Stimulated activated CD4-positive, alpha-beta T cell treated with anti-CD3 and anti-CD28 coated beads, Interleukin-2, amount 100 ng/mL, for 24 hours (primary cell): ENCODE measurements at places on chromosomes 16 and 17.

GRCh38 chr17:71600137-71600789 is 520.6 kb upstream of the SOX9 start:
- no peak for DNase-seq

- no peak for DNase-seq
Measured at GRCh38 chr17:57899391-57899790, 49.5 kb upstream of the MRPS23 start.

DNA sequence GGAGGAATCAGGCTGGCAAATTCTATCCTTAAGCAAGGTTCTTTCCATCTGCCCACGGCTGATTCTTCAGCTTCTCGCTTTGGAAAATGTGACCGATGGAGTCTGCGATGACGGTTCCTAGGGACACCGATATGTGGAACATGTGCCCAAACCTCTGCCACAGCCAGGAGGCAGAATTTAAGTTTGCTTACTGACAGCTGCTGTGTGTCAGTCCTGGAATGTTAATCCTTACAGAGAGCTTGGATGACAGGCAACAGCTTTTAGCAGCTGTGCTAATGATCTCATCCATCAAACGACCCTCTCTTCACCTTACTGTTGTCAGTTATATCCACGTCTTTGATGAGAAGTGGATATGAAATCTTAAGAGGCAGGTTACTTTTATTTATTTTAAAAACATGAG is 11.4 kb upstream of the MYH13 start:
- DNase-seq, result no peak

GRCh38 chr17:6502871-6503509 is 53.4 kb downstream of the PITPNM3 start:
- no peak for DNase-seq

GRCh38 chr16:54110016-54110981 is 176.3 kb downstream of the IRX3 start:
- no peak for DNase-seq

DNA sequence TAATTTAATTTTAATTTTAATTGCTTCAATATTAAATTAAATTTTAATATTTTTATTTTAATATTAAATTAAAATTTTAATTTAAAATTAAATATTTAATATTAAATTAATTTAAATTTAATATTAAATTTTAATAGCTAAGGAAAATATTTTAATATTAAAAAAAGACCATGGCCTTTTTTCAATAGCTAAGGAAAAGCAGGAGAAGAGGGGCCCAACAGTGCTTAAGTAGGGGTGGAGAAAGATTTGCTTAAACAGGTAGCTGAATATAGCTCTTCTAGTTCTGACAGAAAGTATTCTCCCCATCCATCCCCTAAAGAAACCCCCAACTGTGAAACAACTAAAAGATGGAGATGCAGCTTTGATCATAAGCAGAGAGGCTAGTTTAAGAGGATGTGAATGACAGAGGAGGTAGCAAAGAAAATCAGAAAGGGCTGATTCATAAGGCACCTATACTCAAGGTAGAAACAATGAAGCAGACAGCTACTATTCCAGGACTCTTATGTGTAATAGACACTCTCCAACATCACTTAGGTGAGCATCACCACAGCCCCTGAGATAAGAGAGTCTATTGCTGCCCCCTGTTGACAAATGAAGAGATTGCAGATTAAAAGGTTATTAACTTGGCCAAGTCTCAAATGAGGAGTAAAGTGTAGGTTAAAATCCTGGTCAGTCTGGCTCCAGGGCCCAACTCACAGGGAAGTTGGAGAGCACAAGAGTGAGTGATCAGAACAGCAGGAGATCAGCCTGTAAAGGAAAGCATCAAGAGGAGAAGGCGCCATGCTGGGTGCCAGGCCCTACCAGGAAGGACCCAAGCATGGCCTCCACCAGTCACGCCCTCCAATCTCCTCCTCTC is 7.8 kb upstream of the RNASEK start:
- no peak for DNase-seq

GRCh38 chr16:27291106-27291505 is 22.5 kb upstream of the NSMCE1 start:
- no peak for DNase-seq

DNA sequence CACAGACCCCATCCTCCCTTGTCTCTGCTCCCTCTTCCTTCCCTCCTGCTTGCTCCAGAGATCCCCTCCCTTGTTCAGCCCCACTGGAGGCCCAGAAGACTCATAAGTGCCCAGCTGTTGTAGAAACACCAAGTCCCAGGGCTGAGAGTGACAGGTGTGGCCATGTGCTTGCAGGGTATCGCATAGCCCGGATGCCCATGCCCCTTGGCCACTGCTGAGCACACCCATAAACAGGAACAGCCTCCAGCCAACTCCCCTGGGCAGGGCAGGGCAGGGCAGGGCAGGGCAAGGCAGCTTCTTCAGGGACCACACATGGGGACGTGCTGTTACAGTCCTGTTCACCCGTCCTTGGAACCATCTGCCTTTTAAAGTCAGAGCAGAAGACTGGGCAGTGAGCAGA is 2.0 kb downstream of the CACNG1 start:
- DNase-seq, result no peak

DNA sequence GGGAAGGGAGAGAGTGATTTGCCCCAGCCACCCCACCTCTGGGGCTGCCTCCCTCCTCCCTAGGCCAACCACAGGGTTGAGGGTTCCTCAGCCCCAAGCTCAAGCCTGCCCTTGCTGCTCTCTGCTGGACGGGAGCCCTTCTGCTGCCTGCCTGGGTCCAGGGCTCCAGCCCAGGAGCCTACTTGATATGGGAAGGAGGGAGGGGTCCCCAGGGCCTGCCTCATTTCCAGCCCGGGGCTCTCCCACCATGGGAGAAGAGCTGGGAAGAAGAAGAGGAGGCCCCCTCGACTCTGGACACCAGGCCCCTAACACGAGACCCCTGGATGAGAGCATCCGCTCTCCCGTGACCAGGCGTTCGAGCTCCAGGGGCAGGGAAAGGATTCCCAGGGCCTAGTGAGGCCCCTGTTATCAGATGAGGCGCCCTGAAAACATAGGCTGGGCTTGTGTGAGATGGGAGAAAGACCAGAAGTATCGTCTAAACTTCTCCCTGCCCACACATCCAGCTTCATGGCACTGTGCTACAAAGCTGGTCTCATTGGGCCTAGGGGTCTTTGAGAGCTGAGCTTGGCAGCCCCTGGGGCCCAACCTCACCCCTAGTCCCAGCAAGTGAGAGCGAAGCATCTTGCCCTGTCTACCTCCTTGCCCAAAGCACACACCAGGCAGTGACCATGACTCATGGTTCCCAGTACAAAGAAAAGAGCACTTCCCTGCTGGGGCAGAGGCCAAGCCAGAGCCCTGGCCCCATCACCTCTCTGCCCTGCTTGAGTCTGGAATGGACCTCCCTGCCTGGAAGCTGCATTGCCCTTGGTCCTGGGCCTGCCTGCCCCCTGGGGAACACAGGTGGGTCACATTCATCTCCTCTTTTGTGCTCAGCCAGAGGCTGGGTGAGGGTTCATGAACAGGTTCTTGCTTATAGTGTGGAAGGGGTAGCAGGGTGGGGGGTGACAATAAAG is 987 bp downstream of the SLC16A5 start:
- DNase-seq, result no peak

DNA sequence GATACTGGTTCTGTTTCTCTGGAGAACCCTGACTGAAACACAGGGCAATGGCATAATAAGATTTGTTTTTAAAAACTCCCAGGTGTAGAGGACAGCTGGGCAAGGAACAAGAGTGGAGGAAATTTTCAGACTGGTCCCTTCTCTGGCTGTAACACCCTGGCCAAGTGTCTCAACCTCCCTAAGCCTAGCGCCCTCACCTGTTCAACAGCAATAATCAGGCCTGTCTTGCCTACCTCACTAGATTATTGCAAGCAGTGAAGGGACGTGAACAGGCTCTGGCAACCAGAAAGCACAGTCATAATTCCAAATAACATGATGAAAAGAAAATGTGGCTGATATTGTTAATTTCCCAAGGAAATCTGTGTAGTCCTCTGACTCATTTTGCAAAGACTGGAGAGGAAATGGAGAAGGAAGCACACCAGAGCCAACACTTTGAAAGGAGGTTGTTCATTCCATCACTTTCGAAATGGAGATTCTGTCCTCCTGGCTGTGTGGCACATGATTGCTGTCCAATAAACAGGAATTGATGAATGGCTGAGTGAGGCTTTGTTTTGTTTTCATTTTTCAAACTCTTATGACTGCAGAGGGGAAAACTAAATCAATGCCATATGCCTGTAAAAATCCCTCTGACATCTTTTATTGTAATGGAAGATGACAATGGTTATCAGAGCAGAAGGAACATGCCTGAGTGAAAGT is 87.5 kb upstream of the HLF start:
- no peak for DNase-seq

- DNase-seq, result no peak
Measured at GRCh38 chr17:48310748-48311213, 119.2 kb downstream of the SKAP1 start.

DNA sequence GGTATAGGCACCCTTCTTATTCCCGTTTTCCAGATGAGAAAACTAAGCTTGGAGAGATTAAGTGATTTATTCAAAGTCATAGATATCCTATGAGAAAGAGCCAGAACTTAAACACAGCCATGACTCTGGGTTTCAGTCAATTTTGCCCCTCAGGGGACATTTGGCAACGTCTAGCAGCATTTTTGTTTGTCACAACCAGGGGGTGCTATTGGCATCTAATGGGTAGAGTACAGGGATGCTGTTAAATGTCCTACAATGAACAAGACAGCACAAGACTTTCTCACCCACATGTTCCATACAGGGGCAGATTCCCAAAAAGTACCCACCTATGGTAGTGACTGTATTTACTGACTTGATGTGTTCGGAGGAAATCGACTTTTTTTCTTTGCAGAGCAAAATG is 4.8 kb upstream of the SHISA9 start:
- DNase-seq, result no peak

DNA sequence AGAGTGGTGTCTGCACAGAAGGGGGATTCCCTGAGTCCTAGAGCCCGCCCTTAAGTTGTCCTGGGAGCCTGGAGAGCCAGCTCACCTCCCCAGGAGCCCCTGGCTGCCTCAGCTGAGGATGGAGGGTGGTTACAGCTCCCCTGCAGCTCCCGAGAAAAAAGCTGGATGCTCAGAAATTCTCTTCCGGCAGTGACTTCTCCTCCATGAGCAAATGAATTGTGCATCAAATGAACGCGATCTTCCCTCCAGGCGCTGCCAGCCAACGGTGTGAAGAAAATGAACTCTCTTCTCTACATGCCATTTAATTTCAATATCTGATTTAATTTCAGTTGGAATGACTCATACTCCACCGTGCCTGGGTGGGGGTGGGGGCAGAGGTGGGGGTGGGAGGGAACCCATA is 14.3 kb upstream of the C16orf74 start:
- no peak for DNase-seq

GRCh38 chr17:72822358-72823023 is 270.0 kb downstream of the SLC39A11 start:
- DNase-seq, result no peak

GRCh38 chr16:75244844-75245758 is 6.3 kb downstream of the BCAR1 start:
- DNase-seq, result no peak

GRCh38 chr16:31438414-31438813 is 4.2 kb downstream of the ZNF843 start:
- DNase-seq, result no peak

GRCh38 chr17:76079535-76079955 is 563 bp downstream of the ZACN start:
- no peak for DNase-seq

DNA sequence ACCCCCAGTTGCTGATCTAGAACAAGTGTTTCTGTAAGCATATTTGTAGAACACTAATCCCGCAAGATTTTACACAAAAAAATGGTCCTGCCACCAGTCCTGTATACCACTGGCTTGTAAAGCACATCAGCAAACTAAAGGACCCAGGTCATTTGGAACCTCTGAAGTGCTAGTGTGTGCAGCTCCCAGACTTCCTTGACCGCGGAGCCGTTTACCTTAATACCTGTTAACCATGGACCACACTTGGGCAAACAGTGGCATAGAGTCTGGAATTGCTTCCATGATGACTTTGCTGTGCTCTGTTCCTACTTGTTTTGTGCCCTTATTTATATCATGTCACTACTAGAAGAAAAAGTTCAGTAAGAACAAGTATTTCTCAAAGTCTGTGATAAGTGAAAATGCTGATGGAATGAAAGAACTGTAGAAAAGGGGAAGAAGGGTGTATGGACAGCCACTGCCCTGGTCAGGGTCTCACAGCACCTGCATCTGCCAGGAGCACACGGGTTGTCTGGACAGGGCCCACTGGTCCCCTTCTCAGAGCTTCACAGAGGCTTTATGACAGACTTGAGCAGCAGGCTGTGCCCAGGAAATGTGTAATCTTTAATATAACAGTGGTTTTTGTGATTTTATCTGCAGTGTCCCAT is 29.3 kb downstream of the ALDH3A2 start:
- no peak for DNase-seq

- no peak for DNase-seq
Measured at GRCh38 chr16:60230666-60231065, 1496.5 kb upstream of the GOT2 start.

GRCh38 chr16:58882292-58882691 is 148.2 kb upstream of the GOT2 start:
- no peak for DNase-seq

- DNase-seq, result no peak
Measured at GRCh38 chr17:52147431-52147830, 11.1 kb downstream of the CA10 start.

- no peak for DNase-seq
Measured at GRCh38 chr17:42849451-42850181, 1.4 kb upstream of the AOC3 start.

- DNase-seq, result no peak
Measured at GRCh38 chr16:80341263-80341662, 199.5 kb upstream of the DYNLRB2 start.

DNA sequence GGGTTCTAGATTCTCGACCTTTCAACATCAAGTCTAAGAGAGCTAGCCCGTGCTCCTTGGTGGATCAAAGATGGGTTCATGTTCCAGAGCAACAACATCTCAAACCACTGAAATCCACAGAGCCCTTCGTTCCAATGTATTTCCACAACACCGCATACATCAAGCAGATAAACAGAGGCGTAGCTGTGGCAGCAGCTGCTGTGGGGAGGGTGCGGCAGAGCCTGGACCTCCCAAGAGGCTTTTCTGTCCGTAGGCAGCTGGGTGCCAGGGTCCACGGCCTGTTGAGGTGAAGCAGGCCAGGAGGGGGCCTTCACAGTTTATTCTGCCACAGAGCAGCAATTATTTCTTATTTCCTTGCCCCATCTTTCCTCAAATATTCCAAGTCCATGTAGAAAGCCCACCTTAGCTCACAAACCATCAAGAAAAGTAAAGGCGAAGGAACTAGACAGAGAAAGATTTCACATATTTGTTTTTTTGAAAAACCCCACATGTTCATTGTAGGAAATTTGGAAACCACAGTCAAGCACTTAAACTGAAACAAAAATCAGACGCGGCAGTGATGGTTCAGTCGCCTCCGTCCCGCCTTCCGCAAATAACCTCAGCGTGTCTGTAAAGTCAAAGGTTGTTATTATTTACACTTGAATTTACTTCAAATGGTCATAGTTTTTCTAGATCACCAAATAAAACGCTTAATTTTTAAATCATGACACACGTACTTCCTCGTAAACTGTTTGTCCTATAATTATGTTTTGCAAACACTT is 144.6 kb upstream of the FOXF1 start:
- no peak for DNase-seq
